ENCODE measurements at places on chromosomes 6 and 20. TPM values are rescaled to one million over a fixed set of nuclear protein-coding genes. Genes with fewer than 3 reads are reported as not detected.

The TP53TG5 gene
- polyA plus RNA-seq: not detected

The ANKS1A gene
- 8.3 TPM for polyA plus RNA-seq

The VGLL2 gene
- polyA plus RNA-seq: not detected

The SIRPD gene
- not detected for polyA plus RNA-seq

The LAMP5 gene
- polyA plus RNA-seq: not detected

The APCDD1L gene
- polyA plus RNA-seq: 3.7 TPM

The TFAP2A gene
- polyA plus RNA-seq: 27.7 TPM

The IFNGR1 gene
- 109 TPM for polyA plus RNA-seq

The HLA-G gene
- polyA plus RNA-seq: 0.84 TPM

The PRDM13 gene
- not detected for polyA plus RNA-seq

The ANKEF1 gene
- polyA plus RNA-seq: 7.7 TPM

The COL9A1 gene
- not detected for polyA plus RNA-seq

The RIPOR2 gene
- polyA plus RNA-seq: 0.01 TPM

The NCOA6 gene
- polyA plus RNA-seq: 9.6 TPM

The LY6G6C gene
- 2.4 TPM for polyA plus RNA-seq

The BTN1A1 gene
- polyA plus RNA-seq: not detected

The TSHZ2 gene
- 1.1 TPM for polyA plus RNA-seq

All from keratinocyte (primary cell).